Activated T-cell treated with anti-CD3 and anti-CD28 coated beads for 4 hours (primary cell): ENCODE measurements at places on chromosomes 12 and 14.

GRCh38 chr12:95955549-95956159 lies 12.5 kb downstream of the AMDHD1 start:
- no peak for DNase-seq

DNA sequence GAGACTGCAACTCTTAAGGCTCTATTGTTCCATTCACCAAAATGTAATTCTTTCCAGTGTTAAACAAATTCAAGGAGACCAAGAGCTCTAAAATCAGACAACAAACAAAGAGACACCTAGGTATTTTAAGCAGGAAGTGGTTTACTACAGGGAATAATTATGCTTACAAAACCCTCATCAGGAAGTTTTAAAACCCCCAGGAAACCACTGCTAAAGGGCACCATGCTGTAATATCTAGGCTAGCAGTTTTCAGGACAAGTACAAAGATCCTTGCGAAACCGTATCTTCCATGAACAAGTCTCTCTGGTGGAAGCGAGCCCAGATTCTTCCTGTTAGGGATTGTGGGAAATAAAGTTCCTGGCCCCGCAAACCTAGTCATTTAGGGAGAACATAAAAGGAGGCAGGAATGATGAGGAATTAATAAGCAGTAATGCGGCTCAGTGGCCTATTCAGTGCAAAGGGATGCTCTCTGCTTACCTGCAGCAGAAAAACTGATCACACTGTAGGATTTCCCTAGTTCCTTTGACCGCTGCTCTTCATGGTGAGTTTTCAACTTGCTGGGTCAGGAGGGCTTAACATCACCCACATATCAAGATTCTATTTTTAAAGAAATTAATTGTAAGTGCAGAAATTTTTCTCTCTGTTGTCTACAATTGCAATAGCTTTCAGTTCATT lies 42.8 kb downstream of the ACSM4 start:
- DNase-seq, result no peak

GRCh38 chr14:100345711-100346110 lies 22.6 kb downstream of the SLC25A47 start:
- no peak for DNase-seq

DNA sequence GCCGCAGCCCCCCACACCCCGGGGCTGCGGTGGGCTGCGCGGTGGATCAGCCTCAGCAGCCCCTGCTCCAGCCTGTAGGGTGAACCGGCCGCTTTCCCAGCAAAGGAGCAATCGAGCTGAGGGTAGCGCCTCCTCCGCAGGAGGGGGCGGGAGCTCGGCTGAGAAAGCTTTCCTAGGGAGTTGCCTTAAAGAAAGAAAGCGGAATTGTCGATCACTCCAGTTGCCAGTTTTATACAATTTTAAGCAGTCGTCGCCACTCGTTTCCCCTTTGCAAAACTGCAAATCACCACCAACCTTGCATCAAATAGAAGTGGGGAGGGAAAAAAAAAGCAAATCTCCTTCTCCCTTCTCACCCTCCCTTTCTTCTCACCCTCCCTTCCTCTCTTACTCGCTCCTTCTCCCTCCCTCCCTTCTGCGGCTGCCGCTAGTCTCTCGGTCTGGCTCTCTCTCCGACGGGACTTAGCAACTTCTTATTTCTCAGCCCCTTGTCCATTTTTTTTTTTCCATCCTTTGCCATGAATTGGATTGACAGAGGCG lies at the start of gene PDE3A:
PDE3A (plus strand) TSS at position 424 of the 537 bp plus-strand sequence. CDS start 748 bp downstream, outside the sequence.
- no peak for DNase-seq

DNA sequence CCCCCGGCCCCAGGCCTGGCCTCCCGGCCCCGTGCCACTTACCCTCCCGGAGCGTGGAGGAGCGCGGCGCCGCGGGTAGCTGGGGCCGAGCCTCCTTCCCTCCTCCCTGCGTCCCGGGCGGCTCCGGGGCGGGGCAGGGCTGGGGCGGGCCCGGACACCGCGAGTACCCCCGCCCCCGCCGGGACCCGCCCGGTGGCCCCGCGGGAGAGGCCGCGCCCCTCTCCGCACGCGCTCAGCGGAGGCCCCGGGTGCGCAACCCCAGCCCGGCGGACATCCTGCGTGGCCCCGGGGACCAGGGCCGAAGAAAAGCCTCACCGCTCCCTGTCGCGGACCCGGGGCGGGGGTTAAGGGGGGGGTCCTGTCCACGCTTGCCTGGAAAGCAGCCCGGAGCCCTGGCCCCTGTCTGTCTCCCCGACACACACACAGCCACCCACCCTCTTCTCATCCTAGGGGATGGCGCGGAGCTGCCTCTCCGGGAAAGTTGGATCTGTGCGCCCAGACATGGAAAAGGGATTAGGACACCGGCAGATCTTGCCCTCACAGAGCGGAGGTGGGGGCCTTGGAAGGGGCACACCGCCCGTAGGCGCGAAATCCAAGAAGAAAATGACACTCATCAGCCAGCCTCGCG lies at the start of gene SYNE3:
SYNE3 (minus strand) TSS at position 97 of the 628 bp plus-strand sequence. CDS start 40,829 bp downstream, outside the sequence.
- DNase-seq, result no peak

DNA sequence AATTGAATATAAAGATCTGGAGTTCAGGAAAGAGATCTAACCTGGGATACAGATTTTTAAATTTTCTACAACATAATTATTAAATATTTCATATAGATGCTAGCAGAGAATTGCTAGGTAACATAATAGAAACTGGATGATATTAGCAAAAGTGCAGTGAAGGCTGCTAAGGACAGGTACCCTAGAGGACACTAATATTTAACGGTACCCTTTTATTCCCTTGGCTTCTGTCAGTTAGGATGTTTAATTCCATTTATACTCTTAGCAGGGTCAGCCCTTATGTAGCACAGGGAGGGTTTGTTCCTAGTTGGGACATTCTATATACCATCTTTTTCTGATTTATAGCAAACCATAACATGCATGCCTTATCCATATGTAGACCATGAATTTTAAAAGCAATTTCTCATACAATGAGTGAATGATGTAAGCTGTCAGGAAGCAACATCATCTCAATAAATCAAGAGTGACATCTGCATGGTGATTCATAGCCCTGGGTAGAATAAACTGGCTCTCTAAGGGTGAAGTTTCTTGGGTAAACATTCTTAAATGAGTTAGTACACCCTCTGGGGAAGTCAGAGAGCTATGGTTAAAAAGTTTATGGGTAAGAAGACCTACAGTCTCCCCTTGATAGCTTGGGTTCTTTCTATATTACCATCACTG lies 404.4 kb upstream of the MGAT4C start:
- no peak for DNase-seq

GRCh38 chr14:67569651-67570290 lies 30.3 kb downstream of the PIGH start:
- no peak for DNase-seq

DNA sequence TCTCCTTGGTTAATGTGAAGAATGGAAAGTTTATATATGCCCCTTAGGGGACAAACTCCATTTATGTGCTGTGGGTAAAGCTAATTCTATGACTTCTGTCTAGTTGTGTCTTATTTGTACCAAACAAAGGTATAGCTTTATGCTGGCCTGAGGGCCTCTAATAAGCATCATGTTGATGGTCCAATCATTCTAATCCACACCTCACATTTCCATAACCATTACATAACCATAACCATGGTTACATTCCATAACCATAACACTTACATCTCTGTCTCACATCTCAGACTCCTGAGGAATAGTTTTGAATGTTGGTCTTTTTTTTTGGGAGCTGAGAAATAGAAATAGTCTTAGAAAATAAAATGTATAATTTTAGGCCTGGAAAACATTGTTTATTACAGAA lies 1097.1 kb downstream of the FLRT2 start:
- no peak for DNase-seq

- no peak for DNase-seq
Measured at GRCh38 chr14:72666610-72667009, 227.3 kb downstream of the DPF3 start.

- DNase-seq, result no peak
Measured at GRCh38 chr12:5068619-5069018, 24.9 kb downstream of the KCNA5 start.

DNA sequence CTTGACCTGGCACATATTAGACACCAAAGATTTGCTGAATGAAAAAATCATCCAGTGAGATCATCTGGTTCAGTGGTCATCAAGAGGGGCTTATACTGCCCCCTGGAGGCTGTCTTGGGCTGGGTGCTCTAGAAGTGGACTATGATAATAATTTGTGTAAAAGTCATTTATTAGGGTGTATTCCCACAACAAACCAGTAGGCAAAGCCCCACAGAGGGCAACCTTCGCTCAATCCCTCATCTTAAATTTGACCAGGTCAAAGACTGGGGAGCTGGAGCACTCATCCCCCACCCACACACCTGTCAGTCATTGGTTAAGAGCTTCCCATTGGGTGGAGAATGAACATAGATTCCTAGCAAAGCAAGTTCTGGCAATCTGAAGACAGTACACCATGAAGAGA lies 20.0 kb upstream of the FICD start:
- no peak for DNase-seq

- DNase-seq, result no peak
Measured at GRCh38 chr14:94936401-94936892, 166.5 kb upstream of the GSC start.

DNA sequence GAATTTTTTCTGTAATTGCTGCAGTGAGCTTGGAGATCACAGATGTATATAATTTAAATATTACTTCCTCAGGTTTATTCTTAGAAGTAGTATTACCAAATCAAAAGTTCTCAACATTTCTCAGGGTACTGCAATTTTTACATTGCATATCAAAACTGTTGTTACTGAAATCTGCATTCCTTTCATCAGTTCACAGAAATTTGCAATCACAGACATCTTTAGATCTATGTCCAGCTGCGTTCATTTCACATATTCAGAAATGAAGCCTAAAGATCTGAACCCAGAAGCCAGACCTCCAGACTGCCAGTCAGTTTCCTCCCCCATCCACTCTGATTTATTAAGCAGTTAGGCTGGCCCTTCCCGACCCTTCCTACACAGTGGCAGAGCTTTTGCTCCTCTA lies 18.2 kb upstream of the IFT81 start:
- no peak for DNase-seq

- no peak for DNase-seq
Measured at GRCh38 chr14:103520269-103520656, 2.4 kb downstream of the CKB start.

- DNase-seq, result no peak
Measured at GRCh38 chr12:62306569-62307530, 46.6 kb downstream of the USP15 start.

DNA sequence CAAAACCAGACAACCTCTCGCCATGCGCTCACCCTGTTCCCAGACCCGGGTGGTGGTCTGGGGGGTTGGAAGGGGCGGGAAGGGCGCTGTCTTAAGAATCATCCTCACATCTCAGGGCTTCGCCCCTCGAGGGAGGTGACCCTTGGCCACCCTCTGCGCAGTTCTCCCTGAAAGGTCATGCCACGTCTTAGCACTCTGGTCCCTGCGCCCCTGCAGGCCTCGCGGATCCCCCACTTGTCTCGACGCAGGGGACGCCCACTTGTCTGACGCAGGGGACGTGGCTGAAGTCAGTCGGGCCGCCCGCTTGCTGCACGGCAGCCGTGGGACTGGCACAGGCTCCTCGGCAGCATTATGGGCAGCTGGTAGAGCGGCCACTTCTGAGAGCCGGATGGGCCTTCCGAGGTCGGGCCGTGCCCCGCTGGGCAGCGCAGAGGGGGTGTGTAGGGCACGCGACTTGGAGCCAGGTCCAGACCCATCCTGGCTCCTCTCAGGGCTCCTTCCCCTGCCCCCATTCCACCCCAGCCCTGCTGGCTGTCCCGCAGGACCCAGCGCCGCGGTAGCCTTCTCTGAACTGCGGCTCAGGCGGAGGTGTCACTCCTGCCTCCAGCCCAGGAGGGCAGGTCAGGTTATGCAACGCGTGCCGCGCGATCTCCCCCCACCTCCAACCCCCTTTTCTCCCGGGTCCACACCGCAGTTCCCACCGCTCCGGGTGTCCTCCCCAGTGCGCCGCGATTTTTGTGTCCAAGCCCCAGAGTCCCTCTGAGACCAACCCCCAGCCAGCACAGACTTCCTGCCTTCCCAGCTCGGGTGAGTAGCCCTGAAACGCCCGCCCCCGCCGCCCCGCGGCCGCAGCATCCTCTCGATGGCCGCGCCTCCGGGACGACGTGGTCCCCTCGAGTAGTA lies 40.9 kb upstream of the CAPRIN2 start:
- peak; percentile 10 for DNase-seq

- DNase-seq, result no peak
Measured at GRCh38 chr12:80472911-80473500, 29.0 kb downstream of the PTPRQ start.

DNA sequence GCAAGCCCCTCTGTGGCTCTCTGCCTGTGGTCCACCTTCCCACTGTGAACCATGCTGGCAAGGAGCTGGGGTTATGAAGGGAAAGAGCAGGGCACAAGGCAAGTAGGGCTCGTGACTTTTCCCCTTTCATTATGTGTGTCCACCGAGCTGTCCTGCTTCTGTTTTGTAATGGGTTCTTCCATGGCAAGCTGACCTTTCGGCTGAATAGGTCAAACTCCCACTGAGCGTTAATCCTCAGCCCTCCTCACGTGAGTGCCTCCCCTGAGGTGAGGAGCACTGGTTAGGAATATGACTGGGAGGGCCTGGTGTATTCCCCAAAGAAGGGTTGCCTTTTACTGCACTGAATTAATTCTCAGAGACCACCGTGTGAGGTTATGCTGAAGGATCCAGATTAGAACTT lies 424.3 kb downstream of the NPAS3 start:
- no peak for DNase-seq

- no peak for DNase-seq
Measured at GRCh38 chr14:53954551-53955228, 1.9 kb downstream of the BMP4 start.

DNA sequence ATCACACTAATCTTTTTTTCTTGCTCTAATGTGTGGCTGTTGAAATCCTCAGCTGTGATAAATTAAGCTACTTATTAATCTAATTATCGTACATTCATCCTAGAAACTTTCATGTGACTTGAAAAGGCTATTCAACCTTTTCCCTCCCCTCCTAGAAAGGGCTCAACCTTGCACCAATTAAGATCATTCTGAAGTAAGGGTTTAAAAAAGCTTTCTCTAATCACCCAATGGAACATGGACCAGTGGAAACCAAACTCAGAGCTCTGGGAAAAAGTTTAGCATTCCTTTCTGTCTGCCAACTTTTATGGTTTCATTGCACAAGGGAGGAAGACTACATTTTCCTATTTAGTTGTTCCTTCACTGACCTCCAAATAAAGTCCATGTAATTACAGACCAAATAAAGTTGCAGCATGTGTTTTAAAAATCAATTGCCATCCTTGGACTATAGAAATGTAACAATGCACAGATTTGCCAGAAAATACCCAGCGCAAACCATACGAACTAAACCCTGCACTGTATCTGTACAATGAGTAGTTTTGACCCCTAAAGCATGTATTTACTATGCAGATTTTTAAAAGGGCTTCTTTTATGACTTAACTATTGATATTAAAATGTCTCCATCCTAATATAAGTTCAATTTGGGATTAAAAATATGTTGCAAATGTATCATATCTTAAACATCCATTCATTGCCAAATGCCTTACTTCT lies 142.6 kb upstream of the OTX2 start:
- no peak for DNase-seq
